Small intestine (tissue), 16 donors: ENCODE measurements at places on chromosomes 3 and 15. TPM values are rescaled to one million over a fixed set of nuclear protein-coding genes. Genes with fewer than 3 reads are reported as not detected.

Gene SLC12A1
- 0.04 TPM for polyA plus RNA-seq

Gene SNTN
- polyA plus RNA-seq: 0.09 TPM

DNA sequence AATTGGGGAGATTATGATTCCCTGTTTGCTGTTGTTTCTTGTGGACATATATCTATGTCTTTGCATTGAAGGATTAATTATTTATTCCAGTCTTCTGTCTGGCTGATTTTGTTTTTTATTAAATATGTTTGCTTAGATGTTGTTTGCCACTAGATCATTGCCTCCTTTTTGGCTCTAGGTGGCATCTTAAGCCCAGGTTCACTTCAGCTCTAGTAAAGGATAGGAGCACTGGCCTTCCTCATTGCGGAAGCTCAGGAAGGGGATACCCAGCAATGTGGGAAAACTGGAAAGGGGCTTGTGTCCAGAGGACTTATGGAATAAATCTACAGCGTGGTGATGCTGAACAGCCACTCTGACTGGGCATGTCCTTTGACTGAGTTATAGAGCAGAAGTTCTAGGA, 821.6 kb downstream of the PDCD6IP start:
- no peak overlapping the region for H3K4me3 ChIP-seq
- no peak for DNase-seq
- H3K27ac ChIP-seq: no peak overlapping the region
- H3K36me3 ChIP-seq: no peaks in the 10 kb centered on the region
- no peaks in the 10 kb centered on the region for H3K27me3 ChIP-seq

Gene KLHL40
- polyA plus RNA-seq: 0.81 TPM

Gene ESYT3
- polyA plus RNA-seq: 1.4 TPM

Gene EXD1
- polyA plus RNA-seq: not detected

Gene THSD4
- 12.1 TPM for polyA plus RNA-seq

DNA sequence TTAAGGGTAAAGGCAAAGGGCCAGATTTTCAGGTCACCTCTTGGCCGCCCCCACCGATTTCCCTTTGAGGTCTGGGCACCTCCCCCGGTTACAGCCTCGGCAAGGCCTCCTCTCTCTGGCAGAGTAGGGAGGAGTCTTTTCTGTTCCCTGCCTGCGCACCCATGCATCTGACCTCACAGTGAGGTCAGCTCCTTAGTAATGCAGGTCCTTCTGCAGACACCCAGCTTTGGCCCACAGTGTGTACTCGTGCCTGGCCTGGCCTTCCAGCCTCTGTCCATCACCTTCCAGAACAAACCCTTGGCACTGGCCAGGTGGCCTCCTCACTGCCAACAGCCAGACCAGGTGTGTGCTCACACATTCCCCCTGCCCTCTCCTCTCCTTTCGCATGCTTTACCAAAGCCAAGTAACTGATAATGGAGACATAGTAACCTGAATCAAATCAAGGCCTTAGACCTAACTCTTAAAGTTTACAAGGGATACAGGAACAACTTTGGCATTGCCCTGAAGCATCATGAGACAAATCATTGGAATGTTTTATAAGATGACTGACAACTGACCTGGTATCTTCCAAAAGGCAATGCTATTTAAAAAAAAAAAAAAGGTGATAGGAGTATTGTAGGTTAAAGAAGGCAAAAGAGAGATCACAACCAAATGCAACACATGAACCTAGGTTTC, 61.3 kb downstream of the CORO2B start:
- no peaks in the 10 kb centered on the region for H3K4me1 ChIP-seq
- H3K27ac ChIP-seq: no peak overlapping the region
- no peak overlapping the region for H3K4me3 ChIP-seq
- no peak for DNase-seq

Gene MME
- polyA plus RNA-seq: 62.1 TPM

DNA sequence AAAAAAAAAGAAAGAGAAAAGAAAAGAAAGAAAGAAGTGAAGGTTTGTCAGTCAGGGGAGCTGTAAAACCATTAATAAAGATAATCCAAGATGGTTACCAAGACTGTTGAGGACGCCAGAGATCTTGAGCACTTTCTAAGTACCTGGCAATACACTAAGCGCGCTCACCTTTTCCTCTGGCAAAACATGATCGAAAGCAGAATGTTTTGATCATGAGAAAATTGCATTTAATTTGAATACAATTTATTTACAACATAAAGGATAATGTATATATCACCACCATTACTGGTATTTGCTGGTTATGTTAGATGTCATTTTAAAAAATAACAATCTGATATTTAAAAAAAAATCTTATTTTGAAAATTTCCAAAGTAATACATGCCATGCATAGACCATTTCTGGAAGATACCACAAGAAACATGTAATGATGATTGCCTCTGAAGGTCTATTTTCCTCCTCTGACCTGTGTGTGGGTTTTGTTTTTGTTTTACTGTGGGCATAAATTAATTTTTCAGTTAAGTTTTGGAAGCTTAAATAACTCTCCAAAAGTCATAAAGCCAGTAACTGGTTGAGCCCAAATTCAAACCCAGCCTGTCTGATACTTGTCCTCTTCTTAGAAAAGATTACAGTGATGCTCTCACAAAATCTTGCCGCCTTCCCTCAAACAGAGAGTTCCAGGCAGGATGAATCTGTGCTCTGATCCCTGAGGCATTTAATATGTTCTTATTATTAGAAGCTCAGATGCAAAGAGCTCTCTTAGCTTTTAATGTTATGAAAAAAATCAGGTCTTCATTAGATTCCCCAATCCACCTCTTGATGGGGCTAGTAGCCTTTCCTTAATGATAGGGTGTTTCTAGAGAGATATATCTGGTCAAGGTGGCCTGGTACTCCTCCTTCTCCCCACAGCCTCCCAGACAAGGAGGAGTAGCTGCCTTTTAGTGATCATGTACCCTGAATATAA, 2.0 kb downstream of the B2M start:
- DNase-seq: no peak
- peaks cover 11% of the 10 kb centered on the region for H3K4me1 ChIP-seq
- H3K36me3 ChIP-seq: peaks cover 16% of the 10 kb centered on the region
- H3K27ac ChIP-seq: peak overlapping the region; percentile 97
- H3K27me3 ChIP-seq: no peaks in the 10 kb centered on the region

Gene ST3GAL6
- not detected for polyA plus RNA-seq

DNA sequence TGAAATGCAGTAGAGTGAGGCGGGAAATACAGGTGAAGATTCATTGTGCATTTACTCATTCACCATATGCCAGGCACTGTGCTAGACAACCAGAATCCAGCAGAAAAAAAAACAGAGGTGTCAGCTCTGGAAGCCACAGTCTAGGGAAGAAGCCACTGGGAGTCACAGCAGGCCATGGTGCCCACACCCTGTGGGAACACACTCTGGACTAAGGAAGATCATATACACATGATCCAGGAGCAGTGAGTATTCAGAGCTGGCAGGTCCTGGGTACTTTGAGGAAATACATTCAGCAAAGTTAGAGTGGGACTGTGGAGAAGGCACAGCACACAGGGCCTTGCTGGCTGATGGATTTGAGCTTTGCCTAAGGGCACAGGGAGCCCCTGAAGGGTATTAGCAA, 14.8 kb downstream of the FAM240A start:
- H3K36me3 ChIP-seq: no peaks in the 10 kb centered on the region
- no peaks in the 10 kb centered on the region for H3K27me3 ChIP-seq
- H3K27ac ChIP-seq: no peak overlapping the region
- no peaks in the 10 kb centered on the region for H3K4me1 ChIP-seq

DNA sequence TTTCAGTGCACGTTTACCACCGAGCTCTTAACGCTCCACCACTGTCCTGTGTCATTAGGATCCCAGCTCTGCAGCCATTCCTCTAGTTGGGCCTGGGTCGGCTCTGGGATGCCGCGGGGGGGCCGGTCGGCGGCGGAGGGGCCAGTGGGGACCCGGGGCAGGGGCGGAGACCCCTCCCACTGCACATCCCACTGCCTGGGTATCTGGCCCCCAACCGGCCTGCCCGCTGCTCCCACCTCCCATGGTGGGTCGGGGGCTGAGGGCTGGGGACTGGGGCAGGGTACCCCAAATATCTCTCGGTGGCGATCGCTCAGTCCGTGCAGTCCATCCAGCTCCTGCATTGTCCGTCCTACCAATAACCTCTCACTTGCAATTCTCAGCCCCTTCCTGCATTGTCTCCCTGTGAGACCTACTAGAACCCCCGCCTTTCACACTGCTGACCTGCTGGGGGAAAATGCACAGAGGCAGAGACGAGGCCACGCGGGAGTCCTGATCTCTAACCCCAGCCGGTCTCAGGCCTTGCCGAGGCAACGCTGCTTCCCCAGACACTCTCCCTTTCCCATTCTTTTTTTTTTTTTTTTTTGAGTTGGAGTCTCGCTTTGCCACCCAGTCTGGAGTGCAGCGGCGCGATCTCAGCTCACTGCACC, 24.0 kb upstream of the MUC20 start:
- no peaks in the 10 kb centered on the region for H3K4me1 ChIP-seq
- no peak overlapping the region for H3K27ac ChIP-seq
- DNase-seq: peak; percentile 16
- peaks cover 51% of the 10 kb centered on the region for H3K36me3 ChIP-seq
- no peak overlapping the region for H3K4me3 ChIP-seq

DNA sequence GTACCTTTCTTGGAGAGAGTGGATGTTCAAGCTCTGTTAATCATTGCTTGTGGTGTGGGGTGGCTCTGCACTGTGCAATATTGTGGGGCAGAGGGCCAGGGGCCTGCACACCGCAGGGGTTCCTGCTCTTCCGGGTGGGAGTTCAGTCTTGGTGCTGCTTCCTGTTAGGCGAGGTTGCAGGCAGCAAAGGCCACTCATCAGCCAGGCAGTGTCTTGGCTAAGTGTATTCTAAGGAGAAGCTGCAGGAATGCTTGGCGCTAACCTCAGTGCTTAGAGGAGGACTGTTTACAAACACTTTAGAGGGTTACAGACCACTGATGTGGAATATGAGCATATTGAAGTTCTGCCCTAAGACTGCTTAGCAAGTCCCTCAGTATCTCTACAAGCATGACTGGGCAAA, 81.7 kb downstream of the CEP63 start:
- no peaks in the 10 kb centered on the region for H3K27me3 ChIP-seq
- no peak overlapping the region for H3K27ac ChIP-seq
- H3K36me3 ChIP-seq: no peaks in the 10 kb centered on the region
- H3K4me3 ChIP-seq: no peak overlapping the region

Gene TP53BP1
- polyA plus RNA-seq: 2.5 TPM

DNA sequence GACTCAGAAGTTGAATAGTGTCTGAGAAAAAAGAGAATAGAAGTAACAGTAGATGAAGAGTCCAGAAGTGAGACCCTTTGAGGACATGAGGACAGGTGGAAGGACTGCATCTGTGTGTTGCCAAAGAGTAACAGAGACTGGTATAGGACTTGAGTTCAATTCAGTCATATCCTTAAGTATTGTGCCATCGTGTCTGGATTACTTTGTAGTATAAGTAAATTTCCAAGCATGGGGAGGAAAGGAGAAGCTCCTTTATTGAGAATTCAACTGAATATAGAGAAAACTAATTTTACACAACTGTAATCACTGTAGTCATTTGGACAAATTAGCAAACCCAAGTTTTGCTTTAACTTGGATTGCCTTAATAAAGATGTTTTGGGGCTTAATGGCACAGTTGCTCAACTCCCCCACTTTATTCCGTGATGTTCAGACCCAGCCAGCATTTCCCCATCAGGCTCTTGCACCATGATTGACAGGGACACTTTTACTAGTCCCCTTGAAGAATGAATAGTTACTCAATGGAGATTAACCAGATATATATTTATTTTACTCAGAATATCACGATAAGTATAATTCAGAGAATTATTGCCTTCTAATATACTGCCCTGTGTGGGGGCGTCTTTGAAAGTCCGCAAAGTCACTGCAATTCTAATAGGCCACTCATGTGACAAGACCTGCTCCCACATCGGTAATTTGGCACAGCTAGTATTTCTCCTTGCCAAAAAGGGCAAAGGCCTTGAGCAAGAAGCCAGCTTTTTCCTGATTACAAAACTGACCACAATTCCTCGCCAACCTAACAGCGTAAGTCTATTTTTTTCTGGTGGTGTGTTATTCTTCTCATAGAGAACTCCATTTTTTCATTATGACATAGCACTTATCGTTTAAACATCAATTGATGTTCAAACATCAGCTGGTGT, 61.3 kb downstream of the PPARG start:
- no peak overlapping the region for H3K4me3 ChIP-seq
- H3K27me3 ChIP-seq: no peaks in the 10 kb centered on the region
- DNase-seq: no peak
- no peak overlapping the region for H3K27ac ChIP-seq
- no peaks in the 10 kb centered on the region for H3K36me3 ChIP-seq

Gene SLCO2A1
- polyA plus RNA-seq: 36.7 TPM

GRCh38 chr3:95389725-95390313, 1327.0 kb downstream of the NSUN3 start:
- H3K36me3 ChIP-seq: no peaks in the 10 kb centered on the region
- no peaks in the 10 kb centered on the region for H3K27me3 ChIP-seq
- no peak overlapping the region for H3K4me3 ChIP-seq
- DNase-seq: no peak
- H3K4me1 ChIP-seq: no peaks in the 10 kb centered on the region

DNA sequence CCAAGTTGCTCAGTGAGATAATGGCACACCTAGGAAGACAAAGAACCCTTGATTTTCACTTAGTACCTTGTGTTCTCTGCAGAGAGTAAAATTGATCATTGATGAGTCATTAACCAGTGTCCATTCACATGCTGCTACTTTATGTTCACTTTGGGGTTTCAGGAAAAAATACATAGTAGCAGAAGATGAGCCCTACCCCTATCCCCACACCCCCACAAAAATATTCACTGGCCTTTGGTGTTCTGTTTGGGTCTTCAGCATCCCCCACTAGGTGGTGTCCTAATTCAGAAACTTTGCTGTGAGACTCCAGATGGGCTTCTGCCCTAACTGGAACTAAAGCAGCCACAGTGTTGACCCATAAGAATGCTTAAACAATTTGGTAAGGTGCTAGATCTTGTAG, 178.8 kb downstream of the KLHL25 start:
- no peak overlapping the region for H3K4me3 ChIP-seq
- peaks cover 9% of the 10 kb centered on the region for H3K4me1 ChIP-seq
- no peak for DNase-seq
- no peaks in the 10 kb centered on the region for H3K27me3 ChIP-seq

DNA sequence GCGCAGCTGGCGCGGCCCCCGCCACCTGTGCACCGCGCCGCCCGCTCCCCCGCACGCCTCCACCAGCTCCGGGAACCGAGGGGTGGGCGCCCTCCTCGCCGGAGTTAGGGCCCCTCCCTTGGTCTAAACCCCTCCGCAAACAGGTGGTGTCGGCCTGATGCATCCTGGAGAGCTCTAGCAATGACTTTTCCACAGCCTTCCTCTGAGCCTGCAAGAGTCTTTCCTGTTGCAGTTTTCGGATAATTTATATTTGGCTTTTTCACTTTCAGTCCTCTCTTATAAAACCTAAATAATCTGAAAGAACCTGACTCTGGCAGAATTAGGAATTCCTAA, 334 bp upstream of the IGSF11 start:
- no peaks in the 10 kb centered on the region for H3K27me3 ChIP-seq
- no peak for DNase-seq
- H3K36me3 ChIP-seq: no peaks in the 10 kb centered on the region
- H3K4me3 ChIP-seq: peak overlapping the region; percentile 51

DNA sequence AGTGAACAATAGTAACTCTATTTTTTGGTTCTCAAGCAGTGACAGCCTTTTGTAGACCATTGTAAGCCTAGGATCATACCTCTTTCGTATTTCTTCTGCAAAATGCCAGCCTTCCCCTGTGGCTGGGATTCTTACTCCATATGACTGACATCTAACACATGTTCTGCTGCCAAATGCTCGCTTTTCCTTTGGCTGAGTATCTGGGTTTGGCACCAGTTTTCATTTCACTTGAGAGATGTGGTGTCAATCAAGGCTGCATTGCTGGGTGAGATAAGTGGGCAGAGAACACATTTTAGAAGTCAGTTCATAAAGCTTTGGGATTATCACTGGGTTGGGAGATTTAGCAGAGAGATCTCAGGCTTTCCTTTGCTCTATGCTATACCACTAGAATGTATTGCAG, 514.7 kb upstream of the SGO1 start:
- no peaks in the 10 kb centered on the region for H3K4me1 ChIP-seq
- no peaks in the 10 kb centered on the region for H3K27me3 ChIP-seq
- no peak overlapping the region for H3K27ac ChIP-seq

Gene SPTSSB
- 0.96 TPM for polyA plus RNA-seq
